ENCODE measurements at places on chromosomes 12 and 14.

DNA sequence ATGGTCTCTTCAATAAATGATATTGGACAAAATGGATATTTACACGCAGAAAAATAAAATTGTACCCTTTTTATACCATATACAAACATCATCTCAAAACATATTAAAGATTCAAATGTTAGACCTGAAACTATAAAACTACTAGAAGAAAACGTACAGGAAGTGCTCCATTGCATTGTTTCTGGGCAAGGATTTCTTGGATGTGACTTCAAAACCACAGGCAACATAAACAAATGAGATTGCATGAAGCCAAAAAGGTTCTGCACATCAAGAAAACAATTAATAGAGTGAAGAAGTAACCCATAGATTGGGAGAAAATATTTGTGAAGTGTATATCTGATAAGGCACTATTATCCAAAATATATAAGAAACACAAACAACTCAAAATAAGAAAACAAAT lies 812.4 kb downstream of the NRXN3 start:
- no peak for DNase-seq

DNA sequence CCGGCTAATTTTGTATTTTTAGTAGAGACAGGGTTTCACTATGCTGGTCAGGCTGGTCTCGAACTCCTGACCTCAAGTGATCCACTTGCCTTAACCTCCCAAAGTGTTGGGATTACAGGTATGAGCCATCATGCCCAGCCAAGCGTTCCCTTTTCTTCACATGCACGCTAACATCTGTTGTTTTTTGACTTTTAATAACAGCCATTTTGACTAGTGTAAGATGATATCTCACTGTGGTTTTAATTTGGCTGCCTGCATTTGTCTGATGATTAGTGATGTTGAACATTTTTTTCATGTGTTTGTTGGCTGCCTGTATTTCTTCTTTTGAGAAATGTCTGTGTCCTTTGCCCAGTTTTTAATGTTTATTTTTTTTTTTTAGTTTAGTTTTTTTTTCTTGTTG lies 10.2 kb upstream of the YARS2 start:
- no peak for DNase-seq

GRCh38 chr12:92769124-92769901 lies 66.5 kb downstream of the PLEKHG7 start:
- no peak for DNase-seq

GRCh38 chr14:62162998-62163589 lies 400.9 kb downstream of the SNAPC1 start:
- DNase-seq, result no peak

- DNase-seq, result no peak
Observed at GRCh38 chr12:16189849-16190248, 87.6 kb downstream of the SLC15A5 start.
